Activated naive CD4-positive, alpha-beta T cell treated with anti-CD3 and anti-CD28 coated beads, Interleukin-2, amount 50 U/mL, for 72 hours (primary cell): ENCODE measurements at places on chromosomes 7 and 10.

DNA sequence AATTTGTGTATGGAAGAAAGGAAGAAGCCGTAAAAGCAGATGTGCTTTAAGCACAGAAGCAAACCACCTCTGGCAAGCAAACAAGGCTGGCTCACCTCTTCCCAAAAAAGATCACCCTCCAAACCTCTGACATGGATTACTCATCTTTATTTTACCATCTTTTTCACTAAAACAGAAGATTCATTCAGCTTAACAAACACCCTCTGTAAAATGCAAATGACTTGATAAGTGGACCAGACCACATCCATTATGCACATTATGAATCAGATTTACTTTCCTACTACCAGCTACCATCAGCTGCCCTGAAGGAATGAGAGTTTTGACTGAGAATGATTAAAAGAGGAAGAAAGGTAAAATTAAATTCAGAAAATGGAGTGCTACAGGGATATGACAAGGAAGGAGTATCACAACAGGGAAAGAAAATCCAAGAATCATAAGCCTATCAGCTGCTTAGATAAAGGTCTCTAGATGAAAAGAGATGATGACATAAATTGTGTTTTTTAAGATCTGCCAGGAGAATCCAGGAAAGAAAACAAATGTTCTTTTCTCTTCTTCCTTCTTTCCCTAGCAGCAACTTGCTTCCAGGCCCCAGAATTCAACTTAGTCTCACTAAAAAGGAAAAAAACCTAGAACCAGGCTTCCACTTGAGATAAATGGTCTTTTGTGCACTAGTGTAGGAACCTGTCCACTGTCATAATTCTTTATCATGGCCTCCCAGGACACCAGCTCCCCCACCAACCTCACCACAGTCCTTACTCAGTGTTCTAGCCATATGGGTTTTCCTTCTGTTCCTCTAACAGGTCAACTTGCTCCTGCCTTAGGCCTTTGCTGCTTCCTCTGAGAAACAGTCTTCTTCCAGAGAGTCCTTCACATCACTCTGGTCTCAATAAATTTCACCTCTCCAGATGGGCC is 47.4 kb downstream of the JAZF1 start:
- no peak for DNase-seq

DNA sequence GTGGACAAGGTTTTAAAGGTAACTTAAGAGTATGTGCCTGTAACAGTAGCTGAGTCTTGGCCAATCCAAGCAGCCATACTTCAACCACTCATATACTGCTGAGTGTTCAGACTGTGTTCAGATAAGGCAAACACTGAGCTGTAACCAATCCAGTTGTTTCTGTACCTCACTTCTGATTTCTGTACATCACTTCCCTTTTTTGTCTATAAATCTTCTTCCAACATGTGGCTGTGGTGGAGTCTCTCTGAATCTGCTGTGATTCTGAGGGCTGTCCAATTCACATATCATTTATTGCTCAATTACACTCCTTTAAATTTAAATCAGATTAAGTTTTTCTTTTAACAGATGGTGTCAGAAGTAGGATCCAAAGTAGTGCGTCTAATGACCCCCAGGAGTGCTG is 149.5 kb upstream of the PHF14 start:
- DNase-seq = no peak

DNA sequence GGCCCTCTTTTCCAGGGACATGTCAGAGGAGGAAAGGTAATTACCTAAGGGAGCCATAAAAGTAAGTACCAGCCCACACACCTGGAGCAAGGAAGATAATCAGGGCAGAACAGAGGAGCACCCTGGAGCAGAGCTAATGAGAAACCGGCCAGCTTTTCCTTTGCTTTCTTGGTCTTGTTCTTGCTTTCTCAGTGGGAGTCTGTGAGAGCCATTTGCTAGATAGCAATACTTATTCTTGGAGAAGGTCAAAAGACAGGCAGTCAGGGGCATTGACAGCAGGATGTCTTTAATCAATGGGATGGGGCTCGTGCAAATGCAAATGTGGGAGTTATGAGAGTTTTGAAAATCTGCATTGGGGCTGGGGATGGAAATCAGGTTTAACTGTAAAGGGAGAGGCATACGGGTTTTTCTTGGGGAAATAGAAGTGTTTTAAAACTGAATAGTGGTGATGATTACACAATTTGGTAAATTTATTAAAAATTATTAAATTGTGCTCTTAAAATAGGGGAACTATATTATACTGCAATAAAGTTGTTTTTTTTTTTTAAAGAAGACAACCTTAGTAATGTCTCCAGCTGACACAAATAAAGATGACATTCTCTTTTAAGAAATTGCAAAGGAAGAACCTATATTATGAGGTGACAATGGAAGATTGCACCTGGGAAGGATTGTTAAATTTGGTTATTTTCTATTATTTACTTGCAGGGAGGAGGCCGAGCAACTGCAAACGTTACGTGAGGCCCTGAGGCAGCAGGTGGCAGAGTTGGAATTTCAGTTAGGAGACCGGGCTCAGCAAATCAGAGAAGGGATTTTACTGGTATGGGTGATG is 35.6 kb upstream of the PPP1R17 start:
- DNase-seq = no peak

DNA sequence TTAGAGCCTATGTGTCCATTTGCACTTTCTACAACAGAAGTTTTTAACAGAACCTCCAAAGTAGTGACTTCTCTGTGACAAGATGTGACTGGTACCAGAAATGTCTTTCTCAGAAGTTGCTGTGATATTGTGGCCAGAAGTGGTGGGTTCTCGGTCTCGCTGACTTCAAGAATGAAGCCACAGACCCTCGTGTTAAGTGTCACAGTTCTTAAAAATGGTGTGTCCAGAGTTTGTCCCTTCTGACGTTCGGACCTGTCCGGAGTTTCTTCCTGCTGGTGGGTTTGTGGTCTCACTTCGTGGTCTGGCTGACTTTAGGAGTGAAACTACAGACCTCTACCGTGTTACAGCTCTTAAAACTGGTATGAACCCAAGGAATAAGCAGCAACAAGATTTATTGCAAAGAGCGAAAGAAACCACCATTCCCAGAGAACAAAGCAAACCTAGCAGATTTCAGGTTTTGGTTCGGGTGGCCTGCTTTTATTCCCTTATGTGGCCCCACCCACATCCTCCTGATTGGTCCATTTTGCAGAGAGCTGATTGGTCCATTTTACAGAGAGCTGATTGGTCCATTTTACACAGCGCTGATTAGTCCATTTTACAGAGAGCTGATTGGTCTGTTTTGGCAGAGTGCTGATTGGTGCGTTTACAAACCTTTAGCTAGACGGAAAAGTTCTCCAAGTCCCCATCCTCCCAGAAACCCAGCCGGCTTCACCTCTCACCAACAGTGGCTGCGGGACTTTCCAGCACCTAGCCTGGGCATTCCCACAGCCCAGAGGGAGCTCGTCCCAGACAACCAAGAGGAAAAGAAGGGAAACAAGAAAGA is 3.0 kb downstream of the ITPRID1 start:
- DNase-seq = no peak
